ENCODE measurements at places on chromosomes 11 and 22.

DNA sequence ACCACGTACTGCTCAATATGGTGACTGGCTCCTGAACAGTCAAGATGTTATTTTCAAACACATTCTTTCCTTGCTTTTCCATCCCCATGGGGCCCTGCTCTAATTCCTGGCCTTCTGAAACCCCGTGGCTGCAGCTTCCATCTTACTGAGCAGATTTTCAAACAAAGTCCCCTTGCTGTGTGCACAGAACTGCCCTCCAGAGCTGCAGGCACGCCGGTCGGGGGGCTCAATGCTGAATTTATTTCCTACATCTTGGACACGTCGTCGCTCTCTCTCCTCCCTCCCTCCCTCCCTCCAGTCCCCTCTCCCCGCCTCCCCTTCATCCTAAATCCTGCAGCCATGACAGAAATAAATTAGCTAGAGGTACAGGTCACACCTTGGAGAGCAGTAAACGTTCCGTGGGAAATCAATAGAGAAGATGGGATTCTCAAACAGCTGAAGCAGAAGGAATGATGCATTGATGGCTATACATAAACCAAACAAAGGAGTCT is 243.1 kb upstream of the BLID start:
- DNase-seq, result no peak

- no peak for DNase-seq
Measured at GRCh38 chr11:15685306-15685705, 570.6 kb downstream of the INSC start.

GRCh38 chr22:28710107-28710506 is 30.5 kb upstream of the TTC28 start:
- no peak for DNase-seq

DNA sequence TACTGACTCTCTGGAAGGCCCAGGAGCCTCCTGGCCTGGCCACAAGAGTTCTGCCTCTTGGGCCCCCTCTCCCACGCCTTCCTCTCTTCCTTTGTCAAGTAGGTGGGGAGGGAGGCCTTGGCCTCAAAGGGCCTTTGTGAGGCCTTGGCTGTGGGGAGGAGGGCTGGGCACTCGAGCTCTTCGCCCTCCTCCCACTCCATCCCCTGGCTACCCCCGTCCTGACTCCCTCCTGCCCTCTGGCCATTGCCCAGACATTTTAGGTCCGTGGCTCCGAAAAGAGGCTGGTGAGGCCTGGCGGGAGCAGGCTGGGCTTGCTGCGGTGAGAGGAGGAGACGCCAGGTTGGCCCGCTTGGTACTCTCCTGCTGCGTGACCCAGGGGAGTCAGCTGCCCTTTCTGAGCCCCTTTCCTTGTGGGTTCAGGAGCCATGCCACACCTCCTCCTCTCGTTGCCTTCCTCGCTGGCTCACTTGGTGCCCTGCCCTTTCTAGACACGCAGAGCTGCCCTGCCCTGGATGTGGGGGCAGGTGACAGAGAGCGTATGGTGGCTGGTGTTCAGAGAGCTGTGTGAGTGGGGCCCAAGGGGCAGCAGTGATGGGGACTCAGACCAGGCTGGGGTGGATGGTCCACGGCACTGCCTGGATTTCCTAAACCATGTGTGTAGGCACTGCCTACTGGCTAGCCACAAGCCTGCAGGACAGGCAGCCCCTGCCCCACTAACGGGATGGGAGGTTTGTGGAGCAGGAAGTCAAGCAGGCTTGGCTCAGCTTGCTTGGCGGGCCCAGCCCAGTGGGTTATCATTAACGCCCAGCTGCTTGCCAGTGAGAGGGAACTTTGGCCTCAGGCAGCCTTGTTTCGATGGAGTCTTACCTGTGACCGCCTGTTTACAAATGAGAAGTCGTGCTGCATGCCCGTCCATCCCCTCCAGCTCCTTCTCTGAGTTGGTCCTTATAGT is 15.8 kb upstream of the OMP start:
- no peak for DNase-seq

DNA sequence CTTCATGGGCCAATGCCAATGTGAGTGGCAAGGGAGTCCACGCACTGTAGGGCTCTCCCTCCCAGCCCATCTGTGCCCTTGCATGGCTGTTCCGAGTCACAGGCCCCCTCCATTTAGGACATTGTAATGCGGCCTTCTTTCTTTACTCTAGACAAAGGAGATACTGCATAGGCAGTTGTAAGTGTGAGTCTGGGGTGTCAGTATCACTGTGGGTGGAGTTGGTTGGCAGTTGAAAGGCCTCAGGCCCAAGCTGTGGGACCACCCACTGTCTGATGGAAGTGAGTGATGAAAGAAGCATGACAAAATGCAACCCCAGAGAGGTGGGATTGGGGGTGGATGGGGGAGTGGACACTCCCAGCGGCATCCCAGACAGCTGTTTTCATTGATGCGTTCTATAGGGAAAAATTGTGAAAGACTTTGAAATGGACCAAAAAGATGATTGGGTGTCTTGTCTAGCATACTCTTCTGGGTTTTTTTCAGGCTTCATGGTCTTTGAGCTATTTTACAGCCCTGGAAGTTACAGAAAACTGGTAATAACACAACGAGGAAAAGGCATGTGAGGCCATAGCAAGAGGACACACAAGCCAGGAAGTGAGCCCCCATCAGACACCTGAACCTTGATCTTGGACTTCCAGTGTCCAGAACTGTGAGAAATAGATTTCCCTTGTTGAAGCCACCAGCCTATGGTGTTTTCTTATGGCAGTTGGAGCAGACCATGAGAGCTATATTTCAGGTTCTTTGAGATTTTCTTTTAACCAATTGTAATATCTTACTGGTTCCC is 114.6 kb downstream of the NECTIN1 start:
- DNase-seq, result no peak

Measured in GM12864 (cell line).